Spinal cord (tissue), 10 donors: ENCODE measurements at places on chromosomes 7 and 10.

GRCh38 chr7:73908123-73908611 lies 47.2 kb downstream of the TMEM270 start:
- DNase-seq = no peak

DNA sequence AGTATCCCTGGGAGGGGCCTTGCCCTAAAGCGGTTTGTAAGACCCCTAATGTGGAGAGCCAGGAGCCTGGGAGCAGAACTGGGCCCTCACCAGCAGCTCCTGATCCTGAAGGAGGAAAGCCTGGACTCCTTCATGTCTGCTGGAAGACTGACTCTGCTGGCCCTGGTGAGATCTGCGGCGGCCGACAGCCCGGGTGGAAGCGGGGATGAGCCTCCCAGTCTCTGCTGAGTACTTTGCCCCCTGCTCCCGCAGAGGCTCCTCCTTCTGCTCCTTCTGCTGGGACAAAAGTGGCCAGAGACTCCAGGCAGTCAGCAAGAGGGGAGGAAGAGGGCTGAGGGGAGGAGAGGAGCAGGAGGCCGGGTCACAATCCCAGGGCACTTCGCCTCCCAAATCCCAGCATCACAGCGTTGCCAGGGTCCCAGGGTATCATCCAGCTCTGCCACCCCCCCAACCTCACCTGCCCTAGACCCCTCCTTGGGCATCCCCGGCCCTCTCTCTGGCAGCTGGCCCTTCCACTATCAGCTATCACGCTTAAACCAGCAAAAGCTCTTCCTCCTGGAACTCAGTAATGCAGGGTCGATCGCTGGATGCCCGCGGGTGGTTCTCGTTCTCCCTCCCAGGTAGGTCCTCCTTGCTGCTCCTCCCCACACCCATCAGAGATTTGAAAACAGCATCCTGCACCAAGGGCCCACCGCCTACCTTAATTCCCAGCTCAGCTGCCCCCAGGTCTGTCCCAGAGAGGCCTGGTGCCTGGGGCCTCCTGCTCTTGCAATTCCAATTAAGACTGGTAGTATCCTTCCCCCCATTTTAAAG lies 7.9 kb downstream of the TBATA start:
- no peak for DNase-seq

GRCh38 chr10:105674448-105674847 lies 1033.4 kb downstream of the SORCS3 start:
- DNase-seq = no peak

DNA sequence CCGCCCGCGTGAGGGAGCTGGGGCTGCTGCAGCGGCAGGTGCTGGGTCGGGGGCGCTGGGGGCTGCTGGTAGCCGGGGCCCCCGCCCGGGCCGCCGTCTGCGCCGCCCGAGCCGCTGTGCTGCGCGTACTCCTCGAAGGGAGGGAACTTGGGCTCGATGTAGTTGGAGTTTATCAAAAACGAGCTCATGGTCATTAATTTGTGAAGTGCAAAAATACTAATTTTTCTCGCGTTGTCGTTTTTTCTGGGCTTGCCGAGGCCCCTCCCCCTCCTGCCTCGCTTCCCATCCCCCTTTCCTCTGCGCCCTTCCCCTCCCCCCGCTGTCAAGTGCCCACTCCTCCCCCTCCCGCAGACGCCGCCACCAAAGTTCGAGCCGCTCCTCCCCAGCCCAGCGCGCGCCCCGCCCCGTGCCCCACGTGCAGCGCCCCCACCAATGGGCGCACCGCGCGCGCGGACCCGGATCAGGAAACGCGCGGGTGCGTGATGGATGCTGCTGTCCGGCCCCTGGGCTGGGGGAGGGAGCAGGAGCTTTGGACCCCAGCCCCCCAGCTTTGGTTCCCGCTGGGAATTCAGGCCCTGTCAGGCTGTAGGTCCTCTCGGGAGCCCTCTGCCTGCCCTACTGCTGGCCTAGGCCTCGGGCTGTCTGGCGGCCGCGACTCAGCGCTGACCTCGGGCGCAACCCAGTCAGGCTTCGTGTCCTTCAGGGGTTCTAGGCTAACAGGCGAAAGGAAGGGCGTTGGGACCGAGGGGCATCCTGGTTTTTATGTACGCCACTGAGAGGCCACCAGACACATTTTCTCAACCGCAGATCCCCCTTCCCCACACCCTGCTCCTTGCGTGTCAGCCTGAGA lies at the start of gene HOXA4:
TSS of gene HOXA4 (minus strand) at position 218 of the 850 bp plus-strand sequence. CDS start at position 194, 24 bp downstream.
- DNase-seq = peak; percentile 86

DNA sequence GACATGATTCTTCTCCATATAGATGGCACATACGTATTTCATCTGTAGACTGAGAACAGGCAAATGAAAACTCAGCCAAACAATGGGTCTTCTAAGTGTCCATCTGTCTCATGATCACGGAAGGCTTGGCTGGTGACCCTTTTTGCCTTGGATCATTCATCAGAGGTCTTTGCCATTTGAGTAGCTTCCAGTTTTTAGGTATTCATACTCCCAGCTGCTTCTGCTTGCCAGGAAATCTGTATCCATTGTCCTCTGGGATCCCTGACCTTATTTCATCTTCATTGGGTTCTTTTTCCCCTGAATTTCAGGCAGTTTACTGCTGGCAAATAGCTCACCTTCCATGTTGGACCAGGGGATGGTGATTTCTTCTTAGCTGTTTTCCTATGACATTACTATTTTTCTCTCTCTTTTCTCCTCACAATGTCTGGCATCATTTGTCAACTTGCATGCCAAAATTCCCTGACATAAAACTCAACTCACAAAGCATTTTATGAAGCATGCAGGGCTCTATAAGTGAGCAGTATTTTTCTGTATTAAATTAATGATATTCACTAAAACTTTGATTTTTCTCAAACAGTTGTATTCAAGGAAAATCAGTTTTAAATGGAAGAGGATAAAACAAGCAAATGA lies 241.2 kb downstream of the DNAJB9 start:
- DNase-seq = no peak

DNA sequence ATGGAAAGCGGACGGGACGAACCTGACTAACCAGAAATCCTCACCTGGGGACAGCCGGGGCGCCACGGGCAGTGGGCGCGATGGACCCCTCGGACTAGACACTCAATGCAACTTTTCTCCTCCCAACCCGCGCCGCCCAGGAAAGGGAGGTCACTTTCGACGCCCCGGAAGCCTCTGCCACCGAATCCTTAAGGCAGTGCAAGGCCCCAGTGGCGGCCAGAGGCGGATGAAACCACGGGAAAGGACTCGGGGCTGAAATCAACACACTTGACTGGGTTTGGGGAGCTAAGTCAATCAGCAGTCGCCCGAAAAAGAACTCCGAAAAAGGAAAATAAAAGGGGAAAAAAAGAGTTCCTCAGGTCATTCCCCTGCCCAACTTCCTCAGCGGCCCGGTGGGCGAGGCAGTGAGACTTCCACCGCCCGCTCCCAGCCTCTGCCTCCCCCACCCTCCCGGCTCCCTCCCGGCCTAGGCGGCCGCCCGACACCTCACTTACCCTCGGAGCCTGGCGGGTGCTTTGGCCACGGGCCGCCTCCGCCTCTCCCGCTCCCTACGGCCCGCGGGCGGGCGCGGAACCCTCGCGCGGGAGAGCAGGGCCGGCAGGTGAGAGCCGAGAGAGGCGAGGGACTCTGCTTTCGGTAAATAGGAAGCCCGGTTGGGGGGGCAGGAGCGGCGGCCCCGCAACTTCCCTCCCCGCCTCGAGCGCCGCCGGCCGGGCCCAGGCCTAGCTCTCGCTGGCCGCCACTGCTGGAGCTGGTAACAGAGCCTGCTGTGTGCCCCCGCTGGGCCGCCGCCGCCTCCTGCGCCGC lies 518 bp downstream of the WAPL start:
- DNase-seq = peak; percentile 53

DNA sequence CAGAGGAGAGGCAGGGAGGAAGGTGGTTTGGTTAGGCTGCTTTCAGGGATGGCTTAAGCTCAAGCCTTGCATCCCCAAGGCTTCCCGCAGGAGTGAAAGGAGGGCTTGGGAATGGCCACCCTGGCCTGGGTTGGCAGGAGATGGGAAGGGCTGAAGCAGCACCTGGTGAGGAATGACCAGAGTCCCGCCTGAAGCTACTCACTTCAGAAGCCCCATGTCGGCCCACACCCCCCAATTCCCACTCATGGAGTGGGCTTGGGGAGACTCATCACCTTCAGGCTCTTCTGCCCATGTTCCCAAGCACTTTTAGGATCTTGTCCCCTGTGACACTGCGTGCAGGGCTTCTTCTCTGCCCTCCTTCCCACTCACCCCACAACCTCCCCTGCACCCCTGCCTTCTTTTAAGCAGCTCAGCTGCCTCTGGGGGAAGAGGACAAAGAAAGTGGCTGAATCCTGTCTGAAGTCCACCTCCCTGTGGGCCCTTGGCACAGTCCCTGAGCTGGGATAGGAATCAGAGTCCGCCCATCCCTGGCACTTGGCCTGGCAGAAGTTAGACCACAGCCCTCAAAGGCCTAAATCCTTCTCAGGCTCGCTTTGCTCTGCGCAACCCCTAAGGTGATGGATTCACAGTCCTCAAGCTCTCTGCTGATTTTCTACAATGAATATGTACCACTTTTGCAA lies 16.5 kb downstream of the RGR start:
- DNase-seq = no peak

DNA sequence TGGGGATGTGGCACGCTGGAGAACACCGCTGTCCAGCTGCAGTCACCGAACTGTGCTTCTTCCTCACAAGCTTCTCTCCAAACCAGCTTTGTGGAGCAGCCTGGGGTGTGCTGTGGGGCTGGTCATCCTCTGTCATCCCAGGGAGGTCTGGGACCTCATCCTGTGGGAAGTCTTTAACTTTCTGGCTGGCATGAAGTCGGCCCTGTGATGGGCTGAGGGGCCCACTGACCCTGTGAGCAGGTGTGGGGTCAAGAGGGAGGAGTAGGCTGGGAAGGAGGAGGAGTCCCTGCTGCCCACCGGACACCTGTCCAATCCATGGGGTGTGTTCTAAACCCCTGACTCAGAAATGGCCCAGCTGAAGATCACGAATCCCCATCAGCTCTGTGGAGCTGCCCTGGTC lies 136.2 kb upstream of the SHH start:
- no peak for DNase-seq

- DNase-seq = no peak
Measured at GRCh38 chr10:123945325-123945920, 53.8 kb upstream of the CPXM2 start.

DNA sequence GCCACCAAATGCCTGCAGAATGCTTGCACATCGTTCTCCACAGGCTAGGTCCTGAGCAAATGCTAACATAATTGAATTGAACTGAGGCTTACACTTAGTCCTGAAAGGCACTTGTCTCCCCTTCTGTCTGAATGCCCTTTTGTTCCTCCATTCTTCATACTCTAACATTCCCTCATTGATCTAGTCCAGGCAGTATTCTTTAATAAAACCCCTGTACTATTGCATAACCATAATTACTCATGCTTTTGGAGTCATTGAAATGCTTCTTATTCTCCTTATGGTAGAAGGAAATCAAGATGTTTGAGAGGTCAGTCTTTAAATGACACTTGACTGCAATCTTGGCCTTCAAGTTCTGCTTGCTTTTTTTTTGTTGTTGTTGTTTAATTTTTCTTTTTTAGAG lies 7.1 kb downstream of the PI4K2A start:
- DNase-seq = no peak

- no peak for DNase-seq
Measured at GRCh38 chr7:102093599-102094315, 192.9 kb upstream of the SH2B2 start.

DNA sequence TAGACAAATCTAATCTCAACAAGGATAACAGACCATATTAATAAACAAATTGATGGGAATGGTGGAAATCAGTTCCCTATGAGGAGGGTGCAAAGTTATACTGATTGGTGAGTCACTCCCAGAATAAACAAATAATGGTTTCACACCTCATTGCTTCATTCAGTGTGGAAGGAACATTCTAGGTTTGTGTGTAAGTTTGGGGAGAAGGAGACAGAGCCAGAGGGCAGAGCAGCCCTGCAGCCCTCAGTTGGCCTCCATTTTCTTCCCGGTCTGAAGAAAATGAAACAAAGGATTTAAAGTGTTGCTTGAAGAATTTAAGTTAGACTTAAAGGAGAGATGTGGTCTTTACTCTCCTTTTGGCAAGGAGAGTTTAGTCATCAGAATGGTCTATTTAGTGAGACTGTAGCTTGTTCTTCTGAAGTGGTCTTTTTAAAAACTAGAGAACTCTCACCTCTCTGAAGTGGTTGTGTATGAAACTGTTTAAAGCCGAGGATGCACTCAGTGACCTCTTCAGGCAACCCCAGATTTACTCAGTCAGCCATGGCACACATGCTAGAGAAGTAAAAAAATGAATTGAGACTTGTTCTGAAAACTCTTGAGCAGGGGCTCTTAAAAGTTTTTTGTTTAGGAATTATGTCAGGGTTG lies 27.2 kb downstream of the IKZF1 start:
- no peak for DNase-seq

- DNase-seq = no peak
Measured at GRCh38 chr7:20298486-20298901, 32.2 kb upstream of the ITGB8 start.

DNA sequence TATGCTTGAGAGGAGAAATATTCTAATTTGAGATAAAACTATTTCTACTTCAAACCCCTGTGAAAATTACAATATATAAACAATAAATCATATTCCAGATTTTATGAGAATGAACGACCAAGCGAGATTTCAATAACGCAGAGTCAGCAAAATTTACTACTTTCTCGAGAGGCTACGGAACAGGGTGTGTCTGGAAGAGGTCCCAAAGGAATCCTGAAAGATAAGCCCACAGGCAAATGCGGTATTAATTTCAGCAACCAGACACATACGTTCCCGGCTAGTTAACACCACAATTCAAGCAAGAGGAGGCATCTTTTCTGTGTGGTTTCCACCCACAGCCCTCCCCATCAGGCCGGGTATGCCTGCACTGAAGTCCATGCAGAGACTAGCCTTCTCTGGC lies 26.4 kb downstream of the BEND7 start:
- DNase-seq = no peak

- DNase-seq = no peak
Measured at GRCh38 chr7:92762851-92763250, 73.5 kb downstream of the CDK6 start.

DNA sequence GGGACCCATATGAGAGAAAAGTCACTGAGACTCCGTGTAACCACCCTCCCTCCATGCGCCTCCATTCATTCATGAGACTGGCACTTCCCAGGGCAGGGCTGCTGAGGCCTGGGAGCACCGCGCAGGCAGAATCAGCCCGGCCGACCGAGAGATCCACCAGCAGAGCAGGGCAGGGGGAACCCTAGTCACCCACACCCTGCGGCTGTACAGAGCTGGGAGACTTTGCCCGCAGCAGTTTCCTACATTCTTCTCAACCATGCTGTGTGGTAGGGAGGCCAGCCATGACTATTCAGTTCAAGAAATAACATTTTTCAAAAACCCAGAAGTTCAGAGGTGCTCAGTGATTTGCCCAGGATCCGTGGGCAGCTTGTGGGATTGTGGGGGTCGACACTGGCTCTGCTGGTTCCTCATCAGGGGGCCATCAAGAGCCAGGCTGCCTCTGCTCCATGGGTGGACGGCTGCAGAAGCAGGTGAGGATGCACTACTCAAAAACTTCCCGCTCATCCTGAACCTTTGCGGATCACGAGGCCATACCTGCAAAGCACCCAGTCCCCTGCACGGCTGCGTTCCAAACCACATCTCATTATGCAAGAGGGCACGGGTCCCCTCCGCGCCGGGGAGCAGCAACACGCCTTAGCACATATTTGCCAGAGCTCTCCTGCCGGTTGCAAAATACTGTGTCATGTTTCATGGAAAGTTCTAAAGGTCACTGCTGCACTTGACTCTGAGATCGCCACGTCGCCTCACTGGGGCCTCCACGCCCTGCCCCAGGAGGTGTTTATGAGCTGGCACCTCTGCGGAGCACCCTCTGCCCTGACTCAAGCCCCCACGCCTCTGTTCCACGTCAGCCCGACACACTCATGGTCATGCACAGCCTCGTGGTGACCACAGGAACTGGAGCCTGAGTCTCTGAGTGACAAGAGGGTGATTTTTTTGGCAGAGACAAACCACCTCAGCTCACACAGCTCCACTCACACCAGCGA lies 132.0 kb downstream of the PRKAG2 start:
- no peak for DNase-seq
